ENCODE measurements at places on chromosomes 1 and 21.

- DNase-seq, result peak; percentile 6
Observed at GRCh38 chr1:81998165-81998564, 197.4 kb downstream of the ADGRL2 start.

GRCh38 chr1:203461717-203462116 is 13.9 kb upstream of the PRELP start:
- no peak for DNase-seq

DNA sequence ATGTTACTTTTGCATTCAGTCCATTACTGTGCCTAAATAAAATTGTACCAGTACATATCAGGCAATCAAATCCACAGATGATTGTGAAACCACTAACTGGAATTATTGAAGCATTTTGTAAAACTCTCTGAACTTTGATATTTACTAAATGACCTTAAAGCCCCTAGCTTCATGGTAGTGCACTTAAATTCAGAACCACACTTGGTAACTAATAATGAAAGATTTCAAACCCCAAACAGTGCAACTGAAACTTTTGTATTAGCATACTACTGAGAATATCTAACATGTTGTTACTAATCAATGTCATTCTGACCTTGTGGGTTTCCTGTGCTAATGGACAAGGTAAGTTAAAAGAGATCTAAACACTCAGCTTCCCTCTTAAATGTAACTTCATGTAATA is at the start of gene CFHR3:
Gene CFHR3, plus strand, starts transcription at position 238 of the 400 bp plus-strand sequence. Its CDS starts 47 bp downstream, at position 285.
- DNase-seq, result no peak

- peak; percentile 42 for DNase-seq
Observed at GRCh38 chr21:30336596-30336995, 898 bp downstream of the KRTAP27-1 start.

DNA sequence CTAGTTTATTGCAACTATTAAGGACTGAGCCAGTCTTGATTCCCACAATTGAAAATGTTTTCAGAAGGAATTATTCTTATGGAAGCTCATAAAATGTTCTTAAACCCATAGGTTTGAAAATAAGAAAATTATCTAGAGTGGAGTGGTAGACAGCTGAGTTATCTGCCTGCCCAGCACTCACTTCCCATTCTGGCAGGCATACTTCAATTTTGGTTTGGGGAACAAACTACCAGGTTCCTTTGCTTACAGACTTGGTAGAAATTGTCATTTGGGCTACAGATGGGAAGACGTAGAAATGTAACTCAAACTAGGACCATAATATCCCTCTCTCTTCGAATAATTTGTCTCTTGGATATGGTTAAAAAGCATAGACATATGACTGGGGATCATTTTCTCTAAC is 18.4 kb downstream of the JUN start:
- no peak for DNase-seq

DNA sequence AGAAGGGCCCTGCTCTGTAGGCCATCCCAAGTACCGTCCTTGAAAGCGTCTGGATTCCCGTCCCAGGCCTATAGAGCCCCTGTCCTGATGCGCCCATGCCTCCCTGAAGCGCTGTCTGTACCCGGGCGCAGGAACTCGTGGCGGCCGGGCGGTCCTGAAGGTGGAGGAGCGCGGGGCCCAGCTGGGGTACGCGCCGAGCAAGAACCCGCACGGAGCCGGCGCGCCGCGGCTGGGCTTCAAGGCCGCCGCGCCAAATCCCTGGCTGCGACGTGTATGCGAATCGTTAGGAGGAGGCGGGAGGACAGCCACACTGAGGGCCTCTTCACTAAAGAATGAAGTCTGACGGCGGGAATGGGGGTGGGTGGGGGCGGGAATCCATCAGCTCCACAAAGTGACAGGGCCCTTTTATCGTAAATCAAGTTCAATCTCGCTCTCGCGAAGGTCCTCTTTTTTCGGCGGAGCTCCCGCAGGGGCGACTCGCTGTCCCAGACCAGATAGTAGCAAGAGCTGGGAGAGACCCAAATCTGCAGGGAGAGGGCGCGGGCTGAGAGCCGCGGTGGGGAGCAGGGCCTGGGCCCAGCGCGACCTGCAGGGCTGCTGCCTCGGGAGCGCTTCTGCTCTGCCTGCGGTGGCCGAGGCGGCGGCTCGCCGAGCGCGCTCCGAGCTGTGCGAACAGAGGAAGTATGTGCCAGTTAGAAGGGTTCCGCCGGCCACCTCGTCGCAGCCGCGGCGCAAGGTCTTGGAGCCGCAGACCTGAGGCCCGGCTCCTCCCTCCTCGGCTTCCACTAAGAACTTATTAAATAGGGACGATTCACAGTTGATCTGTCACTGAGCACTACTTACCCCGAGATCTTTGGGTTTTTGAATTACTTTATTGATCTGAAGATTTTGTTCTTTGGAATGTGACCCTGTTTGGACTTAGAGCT is 10.4 kb downstream of the BARHL2 start:
- DNase-seq, result no peak

GRCh38 chr1:220892997-220893700 is 13.9 kb downstream of the HLX start:
- DNase-seq, result no peak

DNA sequence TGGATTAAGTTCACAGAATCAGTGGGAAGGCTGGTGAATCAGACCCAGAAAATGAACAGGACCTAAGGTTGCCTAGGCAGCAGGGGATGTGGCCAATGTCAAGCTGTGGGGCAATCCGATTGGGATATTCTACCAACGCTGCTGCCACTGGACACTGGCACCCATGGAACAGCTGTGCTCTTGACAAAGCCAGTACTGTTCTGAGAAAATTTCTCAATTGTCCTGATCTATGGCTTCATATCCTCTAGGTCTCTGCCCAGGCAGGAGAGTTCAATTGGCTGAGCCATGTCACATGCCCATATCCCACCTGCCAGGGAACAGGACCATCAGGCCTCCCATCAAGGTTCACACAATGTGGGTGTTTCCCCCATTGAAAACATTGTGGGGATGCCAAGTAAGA is 6.2 kb downstream of the TACSTD2 start:
- no peak for DNase-seq

DNA sequence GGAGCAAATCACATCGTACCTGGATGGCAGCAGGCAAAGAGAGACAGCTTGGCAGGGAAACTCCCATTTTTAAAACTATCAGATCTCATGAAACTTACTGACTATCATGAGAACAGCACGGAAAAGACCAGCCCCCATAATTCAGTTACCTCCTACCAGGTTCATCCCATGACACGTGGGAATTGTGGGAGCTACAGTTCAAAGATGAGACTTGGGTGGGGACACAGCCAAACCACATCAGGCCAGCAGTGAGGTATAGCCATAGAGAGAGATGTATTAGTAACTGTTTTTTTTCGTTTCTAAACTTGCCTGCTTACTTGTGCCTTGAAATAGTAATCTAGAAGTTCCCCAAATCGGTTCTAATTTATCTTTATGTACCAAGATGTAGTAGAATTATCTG is 48.9 kb downstream of the AK4 start:
- no peak for DNase-seq

DNA sequence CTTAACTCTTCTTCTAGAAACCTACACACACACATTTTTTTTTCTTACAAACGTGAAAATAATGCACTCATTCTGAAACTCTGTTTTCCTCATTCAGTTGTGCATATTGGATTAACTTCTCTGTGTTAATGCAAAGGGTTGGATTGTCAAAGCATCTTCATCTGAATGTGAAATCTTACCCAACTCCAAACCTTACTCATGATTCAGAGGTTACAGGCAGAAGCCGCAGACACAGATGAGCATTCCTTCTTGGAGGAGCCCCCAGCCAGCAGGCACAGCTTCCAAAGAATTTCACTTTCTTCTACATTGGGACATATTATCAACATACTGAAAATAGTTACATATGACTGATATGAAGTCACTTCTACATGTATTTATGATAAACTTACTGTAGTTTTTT is 15.7 kb downstream of the PATJ start:
- DNase-seq, result peak; percentile 68

- DNase-seq, result peak; percentile 63
Observed at GRCh38 chr1:176843352-176844297, 320.9 kb downstream of the ASTN1 start.

DNA sequence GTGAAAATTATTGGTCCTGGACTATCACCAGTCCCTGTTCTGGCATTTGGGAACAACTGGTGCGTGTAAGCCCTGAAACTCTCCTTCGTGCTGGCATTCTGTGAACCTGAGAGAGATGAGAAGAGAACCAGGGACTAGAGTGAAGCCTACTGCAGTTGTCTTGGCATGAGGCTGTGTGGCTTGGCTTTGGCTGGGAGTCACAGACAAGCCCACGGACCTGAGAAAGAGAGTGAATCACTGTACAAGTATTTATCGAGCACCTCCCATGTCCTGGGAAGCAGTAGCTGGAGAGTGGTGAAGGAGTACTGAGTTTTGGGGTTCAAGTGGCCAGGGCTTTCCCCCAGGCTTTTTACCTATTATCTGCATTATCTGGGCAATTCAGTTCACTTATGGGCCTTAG is 63.3 kb downstream of the FGGY start:
- DNase-seq, result peak; percentile 75

GRCh38 chr1:169186106-169186505 is 79.6 kb downstream of the ATP1B1 start:
- DNase-seq, result no peak

- DNase-seq, result no peak
Observed at GRCh38 chr1:185445594-185445993, 128.6 kb upstream of the IVNS1ABP start.

DNA sequence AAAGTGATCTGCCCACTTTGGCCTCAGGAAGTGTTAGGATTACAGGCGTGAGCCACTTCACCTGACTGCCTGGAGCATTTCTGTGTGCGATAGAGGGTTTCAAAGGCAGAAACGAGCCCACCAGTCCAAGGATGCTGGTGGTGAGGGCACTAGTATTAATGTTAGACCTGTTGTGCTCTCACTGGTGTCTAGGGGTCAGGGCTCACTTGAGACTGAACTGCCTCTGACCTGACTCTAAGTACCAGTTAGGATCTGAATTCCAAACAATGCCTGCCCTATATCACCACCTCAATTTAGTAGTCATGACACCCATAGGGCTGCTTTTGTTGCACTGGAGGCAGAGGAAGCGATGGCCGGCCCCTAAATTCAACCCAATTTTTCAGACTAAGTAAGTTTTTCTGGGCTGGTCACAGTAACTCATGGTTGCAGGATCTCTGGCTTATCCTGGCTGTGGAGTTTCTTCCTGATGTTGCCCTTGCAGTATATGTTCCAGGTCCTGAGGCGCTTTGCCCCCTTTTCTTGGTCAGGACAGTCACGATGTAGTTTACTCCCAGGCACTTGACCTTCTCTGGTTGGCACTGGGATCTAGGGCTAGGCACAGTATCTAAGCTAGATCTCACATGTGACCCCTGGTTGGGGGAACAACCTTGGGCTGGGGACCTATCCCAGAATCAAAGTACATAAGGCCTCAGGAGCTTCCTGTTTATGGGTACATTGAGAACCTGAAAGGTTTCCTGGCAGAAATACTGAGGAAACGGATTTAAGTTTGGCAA is 4.5 kb downstream of the CCDC17 start:
- no peak for DNase-seq

DNA sequence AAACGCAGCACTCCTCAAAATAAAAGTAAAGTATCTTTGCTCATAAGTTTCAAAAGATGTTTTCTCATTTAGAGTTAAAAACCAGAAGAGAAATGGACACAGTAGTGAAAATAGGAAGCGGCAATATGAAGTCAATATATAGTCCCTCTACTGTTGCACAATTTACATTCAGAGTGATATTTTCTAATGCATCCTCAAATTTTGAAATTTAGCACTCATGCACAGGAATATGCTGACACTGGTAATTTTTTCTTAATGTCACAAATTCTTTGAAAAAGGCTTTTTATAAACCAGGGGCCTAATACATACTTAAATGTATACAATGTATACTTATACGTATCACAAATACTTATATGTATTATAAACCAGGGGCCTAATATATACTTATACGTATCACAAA is 19.5 kb downstream of the ST7L start:
- no peak for DNase-seq

DNA sequence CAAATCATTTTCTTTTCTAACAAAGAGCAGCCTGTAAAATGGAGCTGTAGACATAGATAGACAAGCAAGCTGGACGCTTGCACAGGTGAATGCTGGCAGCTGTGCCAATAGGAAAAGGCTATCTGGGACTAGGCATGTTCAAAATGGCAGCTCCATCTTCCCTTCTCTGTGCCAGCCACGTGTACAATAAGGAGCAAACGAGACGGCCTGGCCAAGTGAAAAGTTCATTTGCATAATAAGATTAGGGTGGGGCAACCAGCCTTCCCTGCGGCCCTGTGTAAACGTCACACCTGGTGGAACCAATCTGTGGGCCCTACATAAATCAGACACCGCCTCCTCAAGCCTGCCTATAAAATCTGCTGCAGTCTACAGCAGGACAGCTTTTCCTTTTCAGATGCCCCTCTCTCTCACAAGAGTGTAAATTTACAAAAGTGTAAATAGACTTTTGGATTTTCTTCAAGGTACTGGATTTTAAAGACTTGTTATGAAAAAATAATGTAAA is 16.6 kb upstream of the EDEM3 start:
- DNase-seq, result no peak

DNA sequence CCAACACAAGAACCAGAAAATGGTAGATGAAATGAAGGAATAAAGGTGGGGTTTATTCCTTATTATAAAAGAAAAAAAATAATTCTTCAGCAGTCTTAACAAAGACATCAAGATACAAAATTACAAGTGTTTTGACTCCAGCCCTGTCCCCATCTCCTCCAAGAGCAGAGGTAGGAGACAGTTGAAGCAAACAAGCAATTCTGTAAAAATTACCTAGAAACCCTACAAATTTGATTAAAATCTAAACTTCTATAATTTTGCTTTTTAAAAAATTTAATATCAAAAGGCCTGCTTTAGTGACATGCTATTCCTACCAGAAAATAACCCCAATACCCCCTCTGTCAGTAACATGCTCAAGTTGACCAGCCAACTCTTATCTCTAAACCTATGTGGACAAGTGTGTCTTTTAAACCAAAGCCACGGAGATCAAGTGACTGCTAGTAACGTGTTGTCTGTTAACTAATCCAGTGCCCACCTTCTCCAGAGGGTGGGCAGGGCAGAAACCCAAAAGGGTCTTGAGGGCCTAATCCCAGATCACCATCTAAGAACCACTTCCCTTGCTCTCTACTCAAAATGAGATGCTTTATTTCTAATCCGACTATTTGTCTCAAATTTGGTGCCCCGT is 8.4 kb downstream of the GLUL start:
- DNase-seq, result no peak

GRCh38 chr1:181014477-181015250 is 8.0 kb downstream of the STX6 start:
- no peak for DNase-seq

DNA sequence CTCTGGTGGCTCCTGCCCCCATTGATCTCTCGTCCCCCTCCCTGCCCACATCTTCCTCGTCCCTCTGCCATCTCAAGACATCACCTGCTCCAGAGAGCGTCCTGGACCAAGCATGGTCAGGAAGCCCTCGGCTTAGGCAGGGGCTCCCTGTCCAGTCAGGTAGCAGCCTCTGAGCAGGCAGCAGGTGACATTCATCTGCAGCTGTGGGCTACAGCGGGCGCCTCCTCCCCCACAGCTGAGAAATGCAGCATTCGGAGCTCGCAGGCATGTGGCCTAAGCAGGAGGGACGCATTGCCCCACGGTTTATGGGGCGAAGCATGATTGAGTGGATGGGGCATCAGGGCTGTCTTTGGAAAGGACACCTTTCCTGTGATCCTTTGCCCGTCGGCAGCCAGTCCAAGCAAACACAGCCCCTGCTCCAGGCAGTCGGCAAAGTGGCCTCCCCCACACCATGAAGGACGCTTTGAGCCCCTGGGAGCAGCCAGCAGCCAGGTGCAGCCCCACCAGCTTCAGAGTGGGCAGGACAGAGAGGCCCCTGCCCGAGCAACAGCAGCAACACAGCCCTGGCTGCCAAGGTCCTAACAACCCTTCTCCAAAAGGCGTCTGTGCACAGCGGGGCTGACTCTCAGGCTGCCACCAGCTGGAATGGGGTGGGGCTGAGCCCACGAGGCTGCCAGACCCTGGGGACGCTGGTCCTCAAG is 234.1 kb upstream of the VAMP3 start:
- no peak for DNase-seq

Measured in fibroblast of skin of abdomen (primary cell).